ENCODE measurements at places on chromosomes 3 and 15.

- no peak for DNase-seq
- H3K4me1 ChIP-seq = no peaks in the 10 kb centered on the region
- no peaks in the 10 kb centered on the region for H3K27me3 ChIP-seq
These were observed 45.4 kb downstream of the TMCO5A start for GRCh38 chr15:37979671-37980409.

- no peak for DNase-seq
- H3K4me1 ChIP-seq = peaks cover 4% of the 10 kb centered on the region
- no peaks in the 10 kb centered on the region for H3K36me3 ChIP-seq
- no peak overlapping the region for H3K4me3 ChIP-seq
These were observed 659.4 kb upstream of the ADAMTS9 start for GRCh38 chr3:65347166-65347565.

DNA sequence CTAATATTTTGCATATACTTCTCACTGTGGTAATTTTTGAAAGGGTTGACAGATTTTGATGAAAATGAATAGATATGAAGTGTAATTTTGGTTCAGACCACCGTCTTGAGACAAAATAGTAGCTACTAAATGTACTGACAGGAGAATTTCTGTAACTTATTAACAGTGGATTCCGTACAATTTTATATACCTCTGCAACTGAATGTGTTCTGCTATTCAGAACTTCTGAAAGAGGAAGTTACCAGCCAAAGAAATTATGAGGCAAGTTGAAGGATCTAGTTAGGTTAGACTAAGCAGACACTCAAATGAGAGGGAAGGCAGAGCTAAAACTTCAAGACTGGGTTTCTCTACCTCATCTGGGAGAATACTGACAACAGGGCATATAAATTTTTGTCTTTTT lies 29.4 kb downstream of the GAP43 start:
- DNase-seq = no peak
- H3K4me1 ChIP-seq = no peaks in the 10 kb centered on the region
- H3K27ac ChIP-seq = no peak overlapping the region
- H3K4me3 ChIP-seq = no peak overlapping the region

GRCh38 chr15:31108836-31109235 lies 7.3 kb upstream of the TRPM1 start:
- no peak for DNase-seq
- no peak overlapping the region for H3K4me3 ChIP-seq
- no peak overlapping the region for H3K27ac ChIP-seq
- no peaks in the 10 kb centered on the region for H3K4me1 ChIP-seq
- H3K27me3 ChIP-seq = no peaks in the 10 kb centered on the region

GRCh38 chr3:20836801-20837200 lies 650.8 kb upstream of the SGO1 start:
- no peak overlapping the region for H3K27ac ChIP-seq
- no peaks in the 10 kb centered on the region for H3K36me3 ChIP-seq
- H3K4me3 ChIP-seq = no peak overlapping the region
- DNase-seq = no peak
- no peaks in the 10 kb centered on the region for H3K27me3 ChIP-seq

GRCh38 chr3:191531434-191531972 lies 70.5 kb downstream of the PYDC2 start:
- H3K27me3 ChIP-seq = no peaks in the 10 kb centered on the region
- no peak overlapping the region for H3K4me3 ChIP-seq
- H3K27ac ChIP-seq = no peak overlapping the region
- no peaks in the 10 kb centered on the region for H3K4me1 ChIP-seq
- DNase-seq = no peak

DNA sequence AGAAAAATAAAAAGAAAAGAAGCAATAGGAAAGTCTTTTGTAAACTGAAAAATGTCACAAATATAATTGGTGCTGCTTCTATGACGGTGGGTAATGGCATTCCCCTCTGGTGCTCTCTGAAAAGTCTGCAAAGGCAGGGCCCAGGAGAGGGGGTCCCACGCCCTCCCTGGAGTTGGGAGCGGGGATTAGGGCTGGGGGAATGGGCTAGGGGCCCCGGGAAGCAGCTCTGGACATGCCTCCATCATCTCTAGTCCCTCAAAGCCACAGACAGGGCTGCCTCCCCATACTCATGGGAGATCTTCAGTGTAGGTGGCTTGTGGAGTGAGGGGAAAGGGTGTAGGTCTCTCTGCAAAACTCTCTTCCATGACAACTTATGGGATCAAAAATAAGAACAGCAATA lies 7.8 kb upstream of the RHCG start:
- no peaks in the 10 kb centered on the region for H3K36me3 ChIP-seq
- no peak overlapping the region for H3K27ac ChIP-seq
- H3K4me3 ChIP-seq = no peak overlapping the region
- H3K4me1 ChIP-seq = no peaks in the 10 kb centered on the region

DNA sequence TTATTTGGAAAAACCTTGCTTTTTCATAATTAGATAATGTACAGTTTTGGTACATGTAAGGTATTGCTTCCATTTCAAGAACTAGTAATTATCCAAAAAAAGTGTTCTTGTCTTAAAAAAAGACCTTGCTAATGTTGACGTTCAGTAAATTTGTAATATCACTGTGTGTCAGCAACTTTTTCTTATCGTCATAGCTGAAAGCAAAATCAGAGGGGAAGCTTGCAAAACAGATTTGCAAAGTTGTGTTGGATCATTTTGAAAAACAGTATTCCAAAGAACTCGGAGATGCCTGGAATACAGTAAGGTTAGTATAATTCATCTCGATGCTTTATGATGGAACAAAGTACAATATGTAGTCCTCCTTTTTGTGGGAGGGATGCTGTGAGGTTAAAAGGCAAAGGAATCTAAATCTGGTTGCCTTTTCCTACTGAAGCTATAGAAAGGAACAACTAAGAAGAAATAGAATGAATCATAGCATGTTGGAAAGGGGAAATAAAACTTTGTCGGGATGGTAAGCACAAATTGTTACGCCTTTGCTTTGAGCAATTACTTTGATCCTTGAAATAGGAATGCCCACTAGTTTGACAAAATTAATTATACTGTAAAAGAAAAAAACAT lies 1.5 kb downstream of the NSUN3 start:
- no peak overlapping the region for H3K27ac ChIP-seq
- no peaks in the 10 kb centered on the region for H3K27me3 ChIP-seq
- peaks cover 4% of the 10 kb centered on the region for H3K4me1 ChIP-seq
- H3K4me3 ChIP-seq = no peak overlapping the region

GRCh38 chr15:23372284-23372683 lies 17.7 kb downstream of the GOLGA8S start:
- DNase-seq = peak; percentile 21
- no peak overlapping the region for H3K4me3 ChIP-seq
- H3K27me3 ChIP-seq = no peaks in the 10 kb centered on the region
- H3K4me1 ChIP-seq = no peaks in the 10 kb centered on the region
- no peak overlapping the region for H3K27ac ChIP-seq

DNA sequence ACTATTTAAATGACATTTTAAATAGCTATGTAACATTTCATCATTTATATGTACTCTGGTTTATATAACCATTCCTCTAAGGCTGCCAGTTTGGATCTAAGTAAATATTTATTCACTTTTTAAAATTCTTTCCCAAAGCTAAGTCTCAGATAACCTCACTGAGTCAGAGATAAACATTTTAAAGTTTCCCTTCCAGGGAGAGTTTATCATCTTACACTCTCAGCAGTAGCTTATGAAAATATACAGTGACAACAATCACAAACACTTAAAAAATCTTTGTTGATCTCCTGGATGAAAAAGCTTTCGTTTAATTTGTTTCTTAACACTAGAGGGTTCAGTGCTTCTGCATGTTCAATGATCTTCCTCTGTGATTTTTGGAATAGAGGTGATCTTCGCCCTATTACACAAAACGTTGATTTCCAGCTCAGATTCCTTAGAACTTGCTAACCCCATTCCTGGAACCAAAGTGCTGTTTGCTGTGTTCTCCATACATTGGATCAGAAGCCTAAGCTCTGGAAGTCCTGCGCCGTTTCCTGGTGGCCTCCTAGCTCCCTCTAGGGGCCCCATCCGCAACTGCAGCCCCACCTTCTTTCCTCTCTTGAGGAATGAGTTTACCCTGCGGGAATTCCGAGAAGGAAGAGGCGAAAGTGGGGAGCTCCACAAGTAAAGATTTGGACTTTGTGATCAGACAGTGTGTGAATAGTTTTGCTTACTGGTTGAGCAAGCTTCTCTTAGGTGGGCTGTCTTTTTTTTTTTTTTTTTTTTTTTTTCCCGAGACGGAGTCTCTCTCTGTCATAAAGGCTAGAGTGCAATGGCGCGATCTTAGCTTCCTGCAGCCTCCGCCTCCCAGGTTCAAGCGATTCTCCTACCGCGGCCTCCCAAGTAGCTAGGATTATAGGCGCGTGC lies 29.3 kb upstream of the SACM1L start:
- no peak overlapping the region for H3K4me3 ChIP-seq
- peak; percentile 85 for DNase-seq
- H3K4me1 ChIP-seq = no peaks in the 10 kb centered on the region
- H3K27me3 ChIP-seq = no peaks in the 10 kb centered on the region
- no peaks in the 10 kb centered on the region for H3K36me3 ChIP-seq

GRCh38 chr3:134081211-134081610 lies 51.5 kb upstream of the SLCO2A1 start:
- H3K27ac ChIP-seq = no peak overlapping the region
- H3K27me3 ChIP-seq = no peaks in the 10 kb centered on the region
- no peaks in the 10 kb centered on the region for H3K4me1 ChIP-seq
- no peaks in the 10 kb centered on the region for H3K36me3 ChIP-seq
- H3K4me3 ChIP-seq = no peak overlapping the region

GRCh38 chr3:13138833-13139145 lies 65.6 kb upstream of the IQSEC1 start:
- H3K27me3 ChIP-seq = no peaks in the 10 kb centered on the region
- no peak overlapping the region for H3K4me3 ChIP-seq
- H3K36me3 ChIP-seq = no peaks in the 10 kb centered on the region
- no peak overlapping the region for H3K27ac ChIP-seq
- no peak for DNase-seq

- no peak for DNase-seq
- no peaks in the 10 kb centered on the region for H3K36me3 ChIP-seq
- H3K4me3 ChIP-seq = no peak overlapping the region
- H3K27ac ChIP-seq = no peak overlapping the region
These were observed 516.8 kb upstream of the ATP11B start for GRCh38 chr3:182276512-182276911.

DNA sequence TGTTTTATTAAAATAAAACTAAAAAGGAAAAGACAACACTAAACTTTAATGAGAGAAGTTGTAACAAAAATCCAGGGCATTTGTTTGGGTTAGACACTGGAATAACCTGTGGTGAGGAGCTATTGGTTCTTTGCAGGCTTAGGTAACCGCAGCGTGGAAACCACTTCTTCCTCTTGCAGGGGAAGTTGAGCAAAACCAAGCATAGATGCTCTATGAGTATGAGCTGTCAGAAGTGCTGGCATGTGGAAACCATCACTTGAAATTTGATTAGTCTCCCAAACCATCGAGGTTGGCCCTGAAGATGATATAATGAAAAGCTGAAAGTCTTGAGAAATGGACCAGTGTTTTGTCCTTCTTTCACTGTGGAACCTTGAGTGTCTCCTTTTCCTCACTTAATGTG lies 127.1 kb upstream of the RBMS3 start:
- H3K27ac ChIP-seq = no peak overlapping the region
- no peaks in the 10 kb centered on the region for H3K27me3 ChIP-seq
- H3K4me1 ChIP-seq = no peaks in the 10 kb centered on the region
- no peak for DNase-seq
- no peaks in the 10 kb centered on the region for H3K36me3 ChIP-seq
- no peak overlapping the region for H3K4me3 ChIP-seq

Measured in mesendoderm (in vitro differentiated cells).